Neural crest cell (in vitro differentiated cells): ENCODE measurements at places on chromosomes 5 and 9. TPM values are rescaled to one million over a fixed set of nuclear protein-coding genes. Genes with fewer than 3 reads are reported as not detected.

GRCh38 chr5:36751886-36752285 is 124.7 kb upstream of the NIPBL start:
- DNase-seq = no peak

GRCh38 chr9:108437656-108438055 is 418.1 kb downstream of the ACTL7B start:
- no peak for DNase-seq

HEMGN gene
- not detected in 2 replicates for total RNA-seq

PCDHA12 gene
- 5.5 and 6.6 TPM in 2 replicates for total RNA-seq

NPDC1 gene
- 54.7 and 61.1 TPM in 2 replicates for total RNA-seq

NUDT2 gene
- 17.8 and 19.8 TPM in 2 replicates for total RNA-seq

CDH9 gene
- total RNA-seq = 0.14 TPM in 1 of 2 replicates, not detected in the other
